ENCODE measurements at places on chromosomes 11 and 22. TPM values are rescaled to one million over a fixed set of nuclear protein-coding genes. Genes with fewer than 3 reads are reported as not detected.

- H3K36me3 ChIP-seq, result no peaks in the 10 kb centered on the region
- H3K27ac ChIP-seq, result no peak overlapping the region
- H3K4me1 ChIP-seq, result no peaks in the 10 kb centered on the region
- no peak for DNase-seq
- no peak overlapping the region for H3K4me3 ChIP-seq
These were observed 221.2 kb downstream of the CEP164 start for GRCh38 chr11:117548876-117549275.

DNA sequence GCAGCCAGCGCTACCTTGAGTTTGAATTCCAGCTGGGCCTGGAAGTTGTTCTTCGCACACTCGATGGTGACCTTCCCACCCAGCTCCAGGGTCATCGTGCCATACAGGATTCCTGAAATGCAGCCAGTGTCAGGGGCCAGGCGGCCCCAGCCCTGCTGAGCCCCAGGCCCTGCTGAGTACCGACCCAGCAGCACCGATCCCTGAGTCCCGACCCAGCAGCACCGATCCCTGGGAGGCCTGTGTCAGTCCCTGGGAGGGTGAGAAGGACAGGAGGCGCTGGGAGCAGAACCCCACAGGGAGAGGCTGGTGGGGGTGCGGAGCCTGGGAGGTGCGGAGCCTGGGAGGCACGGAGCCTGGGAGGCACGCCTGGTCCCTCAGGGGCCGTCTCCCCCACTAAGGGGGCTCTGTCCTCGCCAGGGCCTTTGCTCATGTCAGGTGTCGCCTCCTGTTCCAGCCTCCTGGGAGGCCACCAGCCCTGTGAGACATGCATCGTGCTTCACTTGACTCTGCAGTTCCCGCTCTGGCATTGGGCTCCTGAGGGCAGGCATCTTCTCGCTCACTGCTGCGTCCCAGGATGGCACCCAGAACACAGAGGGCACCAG, 37.1 kb upstream of the CARS1 start:
- H3K4me3 ChIP-seq, result no peak overlapping the region
- no peaks in the 10 kb centered on the region for H3K36me3 ChIP-seq
- no peaks in the 10 kb centered on the region for H3K4me1 ChIP-seq
- H3K27me3 ChIP-seq, result no peaks in the 10 kb centered on the region
- H3K27ac ChIP-seq, result no peak overlapping the region

DNA sequence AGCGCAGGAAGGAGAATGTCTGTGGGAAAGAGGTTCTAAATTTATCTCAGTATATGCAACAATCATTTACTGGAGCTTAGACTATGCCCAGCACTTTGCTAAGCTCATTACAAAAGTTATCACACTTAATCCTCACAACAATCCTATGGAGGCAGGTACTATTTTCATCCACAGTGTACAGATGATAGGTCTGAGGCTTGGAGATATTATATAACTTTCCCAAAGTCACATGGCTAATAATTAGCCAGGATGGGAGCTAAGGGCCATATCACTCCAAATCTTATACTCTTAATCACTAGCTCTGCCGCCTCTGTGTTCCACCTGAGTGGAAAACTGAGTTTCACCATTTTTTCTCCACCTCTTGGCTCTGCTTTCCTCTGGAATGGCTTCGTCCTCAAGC, 47.3 kb upstream of the CAPRIN1 start:
- no peak overlapping the region for H3K4me3 ChIP-seq
- no peaks in the 10 kb centered on the region for H3K36me3 ChIP-seq
- peaks cover 4% of the 10 kb centered on the region for H3K4me1 ChIP-seq
- DNase-seq, result no peak

- H3K4me3 ChIP-seq, result no peak overlapping the region
- H3K27ac ChIP-seq, result no peak overlapping the region
- H3K4me1 ChIP-seq, result peaks cover 22% of the 10 kb centered on the region
- H3K36me3 ChIP-seq, result no peaks in the 10 kb centered on the region
These were observed 817 bp upstream of the IFITM5 start for GRCh38 chr11:299951-300735.

DNA sequence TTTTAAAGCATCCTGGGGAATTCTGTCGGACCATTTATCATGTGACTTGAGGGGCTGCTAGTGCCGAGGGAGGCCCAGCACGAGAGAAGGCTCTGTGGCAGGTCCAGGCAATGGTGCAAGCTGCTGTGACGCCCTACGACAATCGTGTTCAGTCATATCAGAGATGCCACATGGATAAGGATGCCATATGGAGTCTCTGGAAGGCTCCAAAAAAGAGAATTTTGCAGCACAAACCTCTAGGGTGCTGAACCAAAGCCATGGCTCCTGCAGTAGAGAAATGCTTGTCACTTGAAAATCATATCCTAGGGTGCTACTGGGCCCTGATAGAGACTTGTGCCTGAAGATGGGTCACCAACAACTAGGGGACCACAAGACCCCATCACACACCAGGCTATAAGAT, 6.7 kb upstream of the CD6 start:
- H3K4me3 ChIP-seq, result no peak overlapping the region
- no peak for DNase-seq
- no peaks in the 10 kb centered on the region for H3K4me1 ChIP-seq

- H3K36me3 ChIP-seq, result no peaks in the 10 kb centered on the region
- H3K4me3 ChIP-seq, result no peak overlapping the region
- H3K4me1 ChIP-seq, result no peaks in the 10 kb centered on the region
- peaks cover 39% of the 10 kb centered on the region for H3K27me3 ChIP-seq
These were observed 18.7 kb downstream of the ELMOD1 start for GRCh38 chr11:107609400-107610218.

DNA sequence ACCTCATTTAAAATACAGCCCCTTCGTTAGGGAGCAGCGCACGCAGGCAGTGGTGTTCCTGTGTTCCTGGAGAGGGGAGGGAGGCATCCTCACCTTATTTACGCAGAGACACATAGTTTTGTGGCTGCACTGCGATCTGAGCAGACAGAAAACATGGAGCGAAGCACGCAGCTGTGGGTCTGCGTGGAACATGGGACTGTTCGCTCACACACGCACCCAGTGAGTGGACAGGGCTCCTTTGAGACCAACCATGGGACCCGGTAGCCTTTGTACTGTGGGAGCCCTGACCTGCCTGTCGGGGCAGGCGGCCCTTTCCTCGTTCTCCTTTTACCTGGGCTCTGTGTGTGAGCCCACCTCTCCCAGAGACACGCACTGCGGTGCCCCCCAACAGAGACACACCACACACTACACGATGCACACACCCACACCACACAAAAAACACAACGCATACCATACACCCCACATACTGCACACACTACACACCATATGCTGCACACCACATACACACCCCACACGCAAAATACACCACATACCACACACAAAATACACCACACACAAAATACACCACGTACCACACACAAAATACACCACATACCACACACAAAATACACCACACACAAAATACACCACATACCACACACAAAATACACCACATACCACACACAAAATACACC, 1245.7 kb downstream of the BRD1 start:
- H3K4me3 ChIP-seq, result no peak overlapping the region
- H3K36me3 ChIP-seq, result no peaks in the 10 kb centered on the region
- H3K27ac ChIP-seq, result no peak overlapping the region
- H3K4me1 ChIP-seq, result no peaks in the 10 kb centered on the region

GRCh38 chr11:127098684-127099083, 98.1 kb upstream of the KIRREL3 start:
- no peak overlapping the region for H3K27ac ChIP-seq
- H3K36me3 ChIP-seq, result no peaks in the 10 kb centered on the region
- no peaks in the 10 kb centered on the region for H3K27me3 ChIP-seq
- no peaks in the 10 kb centered on the region for H3K4me1 ChIP-seq
- H3K4me3 ChIP-seq, result no peak overlapping the region

- peak overlapping the region; percentile 89 for H3K27ac ChIP-seq
- no peak for DNase-seq
- no peaks in the 10 kb centered on the region for H3K27me3 ChIP-seq
- no peaks in the 10 kb centered on the region for H3K36me3 ChIP-seq
These were observed 1.2 kb downstream of the C11orf68 start for GRCh38 chr11:65917434-65918210.

DNA sequence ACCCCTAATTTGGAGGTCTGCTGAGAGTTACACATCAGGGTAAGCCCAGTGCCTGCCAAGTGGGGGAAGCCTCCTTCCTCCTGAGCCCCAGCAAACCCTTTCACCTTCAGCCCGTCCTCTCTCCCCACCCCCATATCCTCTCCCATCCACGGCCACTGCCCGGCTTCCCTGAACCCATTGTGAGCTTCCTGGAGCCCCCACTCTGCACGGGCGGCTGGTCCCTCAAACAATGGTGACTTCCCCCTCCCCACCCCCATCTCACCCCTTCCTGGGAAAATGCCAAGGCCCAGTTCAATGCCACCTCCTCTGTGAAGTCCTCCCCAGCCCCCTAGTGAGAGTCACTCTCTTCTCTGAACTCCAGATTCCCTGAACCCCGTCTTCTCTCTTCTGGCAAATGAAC, 17.9 kb downstream of the DNAL4 start:
- no peak overlapping the region for H3K27ac ChIP-seq
- no peak for DNase-seq
- no peak overlapping the region for H3K4me3 ChIP-seq
- H3K27me3 ChIP-seq, result no peaks in the 10 kb centered on the region

DNA sequence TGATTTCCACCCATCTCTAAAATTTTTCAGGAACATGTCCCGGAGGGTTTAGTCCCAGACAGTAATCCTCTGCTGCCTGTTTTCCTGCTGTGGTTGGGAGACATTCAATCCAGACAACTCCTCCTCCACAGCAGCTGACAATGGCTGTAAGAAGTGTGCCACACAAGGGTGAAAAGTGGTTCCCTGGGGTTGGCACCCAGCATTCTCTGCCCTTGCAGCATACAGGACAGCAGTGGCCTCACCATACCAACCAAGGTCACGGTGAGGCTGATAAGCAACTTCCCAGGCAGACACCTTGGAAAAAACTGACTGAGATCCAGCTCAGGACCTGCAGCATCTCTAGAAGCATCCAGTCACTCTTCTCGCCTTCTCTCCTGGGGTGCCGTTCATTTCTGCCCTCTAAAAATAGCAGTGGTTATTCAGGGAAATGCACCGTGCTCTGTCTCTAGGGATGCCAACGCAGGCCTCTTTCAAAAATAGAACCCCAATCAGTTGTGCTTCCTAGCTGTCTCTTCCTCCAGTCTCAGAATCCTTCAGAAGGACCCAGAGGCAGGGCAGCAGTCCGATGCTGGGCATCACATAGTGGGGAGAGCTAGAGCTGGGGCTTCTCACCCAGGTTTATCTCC, 241.0 kb downstream of the TENM4 start:
- no peak for DNase-seq
- H3K27ac ChIP-seq, result no peak overlapping the region
- no peaks in the 10 kb centered on the region for H3K27me3 ChIP-seq
- H3K4me3 ChIP-seq, result no peak overlapping the region

- no peak overlapping the region for H3K27ac ChIP-seq
- H3K4me1 ChIP-seq, result peaks cover 6% of the 10 kb centered on the region
- no peak for DNase-seq
- H3K36me3 ChIP-seq, result no peaks in the 10 kb centered on the region
- peaks cover 6% of the 10 kb centered on the region for H3K27me3 ChIP-seq
- H3K4me3 ChIP-seq, result no peak overlapping the region
These were observed 67.9 kb downstream of the KCNQ1 start for GRCh38 chr11:2512431-2513407.

INPP5J gene
- not detected for polyA plus RNA-seq

TMEM45B gene
- not detected for polyA plus RNA-seq

CRYBB3 gene
- polyA plus RNA-seq, result not detected

INSC gene
- polyA plus RNA-seq, result not detected

TNNT3 gene
- polyA plus RNA-seq, result not detected

KCTD14 gene
- polyA plus RNA-seq, result not detected

FXYD6 gene
- not detected for polyA plus RNA-seq

PRR33 gene
- not detected for polyA plus RNA-seq

OLFML1 gene
- 0.81 TPM for polyA plus RNA-seq

RRM1 gene
- polyA plus RNA-seq, result 14.5 TPM

LGALS12 gene
- polyA plus RNA-seq, result 0.19 TPM

Measured in naive B cell (primary cell).